ENCODE measurements at places on chromosomes 2 and 18.

- no peak for DNase-seq
Measured at GRCh38 chr2:73983322-73984202, 1.1 kb upstream of the TET3 start.

DNA sequence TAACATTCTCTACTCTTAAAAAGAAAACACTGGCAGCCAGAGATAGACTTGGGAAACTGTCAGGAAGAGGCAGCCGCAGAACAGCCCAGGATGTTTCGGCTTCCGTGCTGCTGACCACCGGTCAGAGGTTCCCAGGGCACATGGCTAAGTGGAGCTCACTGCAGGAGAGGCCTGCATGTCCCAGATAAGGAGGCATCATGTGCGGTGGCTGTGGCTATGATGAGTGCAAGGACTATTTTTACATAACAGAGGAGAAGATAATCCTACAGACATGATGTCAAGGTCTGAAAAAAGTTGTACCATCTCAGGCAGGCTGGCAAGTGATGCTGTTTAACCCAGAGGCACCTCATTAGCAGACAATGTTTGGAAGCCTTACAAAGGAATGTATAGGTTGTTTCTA, 252.3 kb downstream of the CYRIA start:
- DNase-seq: no peak

DNA sequence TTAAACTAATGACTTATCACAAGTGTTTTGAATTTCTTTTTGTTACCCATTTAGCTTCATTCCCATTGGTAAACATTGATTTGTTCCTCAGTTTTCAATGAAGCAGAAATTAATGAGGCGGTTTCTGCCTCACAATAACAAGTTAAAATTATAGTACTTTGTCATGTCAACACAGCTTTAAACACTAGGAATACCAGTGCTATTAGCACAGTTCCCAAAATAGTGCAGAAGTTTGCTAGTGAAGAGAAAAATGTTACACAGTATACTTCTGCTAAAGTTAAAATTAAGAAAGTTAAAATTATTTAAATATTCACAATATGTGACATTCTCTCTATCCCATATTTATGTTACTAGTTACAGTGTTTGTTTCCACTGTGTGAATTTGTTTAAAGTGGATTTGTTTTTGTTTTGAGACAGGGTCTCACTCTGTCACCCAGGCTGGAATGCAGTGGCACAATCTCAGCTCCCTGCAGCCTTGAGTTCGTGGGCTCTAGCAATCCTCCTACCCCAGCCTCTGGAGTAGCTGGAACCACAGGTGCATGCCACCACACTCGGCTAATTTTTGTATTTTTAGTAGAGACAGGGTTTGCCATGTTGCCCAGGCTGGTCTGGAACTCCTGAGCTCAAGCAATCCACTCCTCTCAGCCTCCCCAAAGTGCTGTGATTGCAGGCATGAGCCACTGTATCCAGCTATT, 3.8 kb upstream of the CHN1 start:
- DNase-seq: no peak

- DNase-seq: no peak
Measured at GRCh38 chr2:28348921-28349320, 43.7 kb upstream of the FOSL2 start.

GRCh38 chr2:49487139-49487538, 332.8 kb upstream of the FSHR start:
- DNase-seq: no peak
